ENCODE measurements at places on chromosomes 6 and 20. TPM values are rescaled to one million over a fixed set of nuclear protein-coding genes. Genes with fewer than 3 reads are reported as not detected.

DNA sequence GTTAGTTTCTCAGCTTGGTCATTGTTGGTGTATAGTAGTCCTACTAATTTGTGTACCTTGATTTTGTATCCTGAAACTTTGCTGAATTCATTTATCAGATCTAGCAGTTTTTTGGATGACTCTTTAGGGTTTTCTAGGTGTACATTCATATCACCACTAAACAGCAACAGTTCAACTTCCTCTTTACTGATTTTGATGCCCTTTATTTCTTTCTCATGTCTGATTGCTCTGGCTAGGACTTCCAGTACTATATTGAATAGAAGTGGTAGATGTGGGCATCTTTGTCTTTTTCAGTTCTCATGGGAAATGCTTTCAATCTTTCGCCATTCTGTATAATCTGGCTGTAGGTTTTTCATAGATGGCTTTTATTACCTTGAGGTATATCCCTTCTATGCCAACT is 61.3 kb upstream of the HEY2 start:
- H3K4me1 ChIP-seq, result no peaks in the 10 kb centered on the region
- no peak overlapping the region for H3K27ac ChIP-seq
- no peaks in the 10 kb centered on the region for H3K36me3 ChIP-seq
- H3K4me3 ChIP-seq, result no peak overlapping the region
- peaks cover 23% of the 10 kb centered on the region for H3K27me3 ChIP-seq

GRCh38 chr20:47370850-47371782 is 14.6 kb upstream of the ZMYND8 start:
- no peak overlapping the region for H3K27ac ChIP-seq
- no peak overlapping the region for H3K4me3 ChIP-seq
- H3K36me3 ChIP-seq, result no peaks in the 10 kb centered on the region
- H3K4me1 ChIP-seq, result peaks cover 10% of the 10 kb centered on the region
- DNase-seq, result no peak

DNA sequence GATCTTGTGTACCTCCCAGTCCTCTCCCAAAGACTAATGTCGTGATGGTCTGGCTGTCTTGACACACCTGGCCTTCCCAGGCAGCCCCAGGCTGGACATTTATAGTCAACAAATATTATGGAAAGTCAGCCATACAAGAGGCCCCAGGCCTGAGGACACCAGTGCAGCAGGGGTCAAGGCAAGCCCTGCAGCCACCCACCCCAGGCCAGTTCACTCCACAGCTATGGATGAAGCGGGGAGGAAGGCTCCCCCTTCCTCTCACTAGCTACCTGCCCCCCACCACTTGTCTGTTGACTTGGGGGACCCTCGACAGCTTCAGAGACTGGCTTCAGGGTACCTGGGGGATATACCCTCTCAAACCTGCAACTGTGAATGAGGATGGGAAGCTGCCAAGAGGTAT is 132.1 kb downstream of the MRPL14 start:
- peaks cover 1% of the 10 kb centered on the region for H3K4me1 ChIP-seq
- H3K27ac ChIP-seq, result no peak overlapping the region
- DNase-seq, result no peak
- no peak overlapping the region for H3K4me3 ChIP-seq
- H3K27me3 ChIP-seq, result no peaks in the 10 kb centered on the region

Gene RPP21
- total RNA-seq, result 43.0 TPM

Gene HLA-DPA1
- 35.7 TPM for total RNA-seq

DNA sequence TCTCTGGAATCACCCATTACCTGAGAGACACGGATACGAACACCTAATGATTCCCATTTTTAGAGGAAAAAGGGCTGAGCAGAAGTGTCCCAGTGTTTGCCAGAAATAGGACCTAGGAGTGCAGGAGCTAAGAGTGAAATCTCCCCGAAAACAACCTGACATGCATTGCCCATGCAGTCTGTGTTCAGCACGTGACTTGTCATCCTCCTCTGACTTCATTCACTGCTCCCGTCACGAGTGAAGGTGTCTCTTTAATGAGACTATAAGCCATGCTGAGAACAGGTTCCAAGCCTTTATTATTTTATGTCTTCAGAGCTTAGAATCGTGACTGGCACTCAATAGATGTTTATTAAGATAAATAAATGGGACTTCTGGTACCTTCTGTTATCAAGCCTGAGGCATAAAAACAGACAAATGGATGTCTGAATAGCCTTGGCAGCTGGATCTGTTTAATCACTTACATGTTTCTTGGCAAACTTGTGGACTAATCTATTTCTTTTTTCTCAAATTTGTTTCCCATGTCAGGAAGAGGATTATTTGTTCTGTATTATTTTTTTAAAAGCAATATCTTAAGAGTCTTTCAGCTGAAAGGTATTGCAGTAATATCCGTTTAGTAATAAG is 3.7 kb upstream of the MLIP start:
- H3K27me3 ChIP-seq, result no peaks in the 10 kb centered on the region
- no peaks in the 10 kb centered on the region for H3K36me3 ChIP-seq
- H3K4me3 ChIP-seq, result no peak overlapping the region
- no peak overlapping the region for H3K27ac ChIP-seq

DNA sequence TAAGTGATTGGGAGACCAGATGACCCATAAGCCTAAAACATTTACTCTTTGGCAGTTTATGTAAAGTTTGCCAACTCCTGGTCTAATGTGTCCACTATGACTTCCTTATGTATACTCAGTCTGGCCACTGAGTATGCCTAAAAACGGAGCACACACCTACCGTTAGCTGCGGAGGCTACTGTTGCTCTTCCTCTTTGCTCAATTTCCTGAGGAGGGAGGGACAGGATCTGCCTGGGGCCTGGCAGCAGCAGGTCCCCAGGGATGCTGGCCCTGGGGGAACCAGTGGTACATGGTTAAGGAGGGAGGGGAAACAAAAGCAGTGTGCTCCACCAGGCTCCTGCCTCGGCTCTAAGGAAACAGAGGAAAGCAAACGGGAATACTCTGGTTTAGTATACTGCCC is 113.5 kb downstream of the CDYL start:
- peaks cover 4% of the 10 kb centered on the region for H3K4me1 ChIP-seq
- peaks cover 19% of the 10 kb centered on the region for H3K36me3 ChIP-seq
- DNase-seq, result no peak
- H3K27ac ChIP-seq, result no peak overlapping the region
- H3K27me3 ChIP-seq, result no peaks in the 10 kb centered on the region

DNA sequence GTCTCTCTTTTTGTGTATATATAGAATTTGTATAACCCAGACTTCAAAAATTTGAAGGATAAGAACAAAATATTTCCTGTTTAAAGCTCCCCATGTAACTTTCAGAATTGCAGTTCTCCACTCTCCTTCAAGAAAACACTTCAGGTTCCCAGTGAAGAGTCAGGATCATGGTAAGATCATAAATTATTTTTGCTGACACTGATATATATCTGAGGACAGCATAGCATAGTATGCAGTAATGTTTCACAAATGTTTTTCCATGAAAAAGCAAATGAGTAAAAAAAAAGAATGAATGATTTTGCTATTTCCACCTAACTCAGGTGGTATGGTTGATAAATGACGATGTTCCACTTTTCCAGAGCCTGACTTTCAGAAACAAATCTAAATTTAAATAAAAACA is 545.6 kb upstream of the EPHA7 start:
- no peaks in the 10 kb centered on the region for H3K36me3 ChIP-seq
- H3K4me3 ChIP-seq, result no peak overlapping the region
- H3K4me1 ChIP-seq, result no peaks in the 10 kb centered on the region
- DNase-seq, result no peak

All from activated naive CD8-positive, alpha-beta T cell treated with anti-CD3 and anti-CD28 coated beads, Interleukin-2, amount 10 ng/mL, durations not matched to agents 7 days and 5 days (primary cell).